ENCODE measurements at places on chromosomes 5 and 9. TPM values are rescaled to one million over a fixed set of nuclear protein-coding genes. Genes with fewer than 3 reads are reported as not detected.

- DNase-seq: no peak
Observed at GRCh38 chr5:130237721-130238120, 333.5 kb downstream of the CHSY3 start.

DNA sequence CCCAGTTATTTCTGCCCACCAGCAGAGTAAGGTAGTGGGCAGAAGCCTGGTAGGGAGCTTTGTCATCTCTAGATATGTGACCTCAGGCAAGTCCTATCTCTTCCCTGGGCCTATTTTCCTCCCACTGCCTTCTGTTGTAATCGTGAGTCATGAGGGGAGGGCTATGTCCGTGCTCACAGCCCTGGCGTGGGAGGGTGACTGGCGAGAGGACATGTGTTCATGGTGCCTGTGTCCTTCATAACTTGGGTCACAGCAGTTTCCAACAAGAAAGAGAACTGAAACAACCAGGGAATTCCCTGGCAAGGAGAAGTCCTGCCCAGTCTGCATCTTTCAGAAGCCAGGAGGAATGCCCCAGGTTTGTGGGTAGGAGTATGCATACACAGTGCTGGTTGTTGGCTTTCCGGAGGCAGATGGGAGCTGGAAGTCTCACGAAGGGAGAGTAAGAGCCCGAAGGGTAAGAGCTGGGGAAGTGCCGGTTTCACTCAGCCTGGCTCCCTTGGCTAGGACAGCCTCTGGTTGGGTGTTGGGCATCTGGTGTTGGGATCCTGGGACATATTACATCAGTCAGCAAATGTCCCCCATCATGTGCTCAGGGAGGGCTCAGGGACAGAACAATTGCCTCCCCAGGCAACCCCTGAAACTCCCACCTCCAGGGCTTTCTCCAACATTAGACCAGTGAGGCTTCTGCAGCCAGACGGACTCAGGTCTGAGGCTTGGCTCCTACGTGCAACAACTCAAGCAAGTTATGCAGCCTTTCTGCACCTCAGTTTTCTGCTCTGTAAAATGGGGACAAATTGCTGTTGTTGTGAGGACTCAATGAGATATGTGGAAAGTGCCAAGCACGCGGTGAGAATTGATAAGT is 4.3 kb upstream of the TIFAB start:
- no peak for DNase-seq

GRCh38 chr5:120388016-120388781 is 75.9 kb upstream of the PRR16 start:
- DNase-seq: no peak

DNA sequence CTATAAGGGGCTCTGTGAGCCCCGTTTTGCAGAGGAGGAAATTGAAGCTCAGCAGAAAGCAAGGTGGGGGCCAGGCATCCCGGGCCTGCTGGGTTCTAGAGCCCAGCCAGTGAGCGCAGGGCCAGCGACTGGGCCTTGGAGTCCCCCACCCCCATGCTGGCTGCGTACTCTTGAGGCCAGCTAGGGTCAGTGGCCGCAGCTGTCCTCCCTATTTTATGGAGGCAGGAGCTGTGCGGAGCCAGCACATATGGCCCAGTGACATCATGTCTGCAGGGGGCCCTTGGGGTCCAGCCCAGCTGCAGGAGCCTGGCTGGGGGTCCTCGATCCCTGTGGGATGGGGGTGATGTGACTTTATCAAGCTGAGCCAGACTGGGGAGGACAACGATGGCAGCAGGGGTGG is 71.3 kb downstream of the HMCN2 start:
- DNase-seq: no peak

PCDHB3 gene
- total RNA-seq: 1.5 TPM

PHF24 gene
- total RNA-seq: not detected

SLC4A9 gene
- total RNA-seq: not detected

- DNase-seq: no peak
Observed at GRCh38 chr9:26112724-26113123, 434.5 kb upstream of the TUSC1 start.

TOR4A gene
- 63.9 TPM for total RNA-seq

ACSL6 gene
- total RNA-seq: 0.93 TPM

RNF208 gene
- total RNA-seq: 9.3 TPM

NEURL1B gene
- total RNA-seq: 99.9 TPM

DCTN3 gene
- total RNA-seq: 76.3 TPM

DNA sequence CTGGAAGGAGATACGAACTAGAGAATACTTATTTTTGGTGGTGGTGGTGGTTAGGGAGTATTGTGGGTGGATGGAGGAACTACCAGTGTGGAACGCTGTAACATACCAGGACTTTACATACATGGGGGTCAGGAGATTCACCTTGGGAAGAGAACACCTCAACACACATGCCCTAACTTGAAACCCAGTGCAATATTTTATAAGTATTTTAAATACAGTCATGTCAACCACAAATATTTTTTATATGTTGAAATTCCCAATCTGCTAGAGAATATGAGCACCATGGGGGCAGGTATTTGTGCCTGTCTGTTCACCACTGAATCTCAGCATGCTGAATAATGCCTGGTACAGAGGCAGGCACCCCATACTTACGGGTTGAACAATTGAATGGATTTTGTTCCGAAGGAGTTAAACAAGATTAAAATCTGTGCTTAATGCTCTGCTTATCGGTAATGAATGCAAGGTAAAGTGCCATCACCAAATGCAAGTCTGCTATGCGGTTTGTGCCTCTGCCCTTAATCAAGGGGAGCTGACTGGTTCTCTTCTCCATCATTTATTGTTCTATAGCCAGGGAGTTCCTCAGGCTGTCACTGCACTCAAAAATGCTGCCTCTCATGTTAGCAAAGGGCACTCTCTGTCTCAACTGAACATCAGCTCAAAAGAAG is 65.3 kb downstream of the RASEF start:
- no peak for DNase-seq

Data from colonic mucosa (tissue), 4 donors.